GM23338 (cell line): ENCODE measurements at places on chromosomes 2 and 18.

DNA sequence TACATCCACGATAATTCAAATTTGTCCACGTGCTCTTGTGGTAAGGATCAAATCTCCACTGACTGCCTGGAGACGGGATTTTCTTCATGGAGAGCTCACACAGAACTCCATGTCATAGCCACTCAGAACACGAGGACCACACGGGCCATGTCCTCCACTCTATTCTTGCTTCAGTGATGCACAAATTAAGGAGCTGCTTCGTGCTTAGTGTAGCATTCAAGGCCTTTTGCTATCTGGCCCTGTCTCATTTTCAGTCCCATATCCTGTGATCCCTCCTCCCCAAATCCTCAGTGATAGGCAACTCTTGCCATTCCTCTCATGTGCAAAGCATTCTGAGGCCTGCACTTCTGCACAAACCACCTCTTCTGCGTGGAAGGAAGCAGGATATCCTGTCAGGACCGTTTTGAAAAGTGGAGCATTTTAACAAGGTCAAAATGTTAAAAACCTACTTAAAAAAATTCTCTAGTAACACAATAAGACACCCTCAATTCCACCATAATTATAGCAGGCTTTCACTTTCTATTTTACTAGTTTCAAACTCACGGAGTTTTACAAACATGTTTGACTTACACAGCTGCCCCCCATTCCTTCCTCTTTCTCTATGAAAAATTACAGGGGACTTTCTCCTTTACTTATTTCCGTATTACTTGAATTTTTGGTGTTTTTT is 35.2 kb downstream of the ST3GAL5 start:
- DNase-seq: no peak

- no peak for DNase-seq
Observed at GRCh38 chr2:219625179-219625578, 2.3 kb upstream of the SLC4A3 start.

GRCh38 chr2:3430172-3430571 is 50.7 kb downstream of the TRAPPC12 start:
- no peak for DNase-seq

- DNase-seq: no peak
Observed at GRCh38 chr2:164843346-164843911, 1.8 kb upstream of the COBLL1 start.
